Bronchial smooth muscle cell (primary cell): ENCODE measurements at places on chromosomes 2 and 18. TPM values are rescaled to one million over a fixed set of nuclear protein-coding genes. Genes with fewer than 3 reads are reported as not detected.

Gene CRYGC
- not detected in 2 replicates for total RNA-seq

Gene ACADL
- total RNA-seq: under 0.01 and 0.26 TPM in 2 replicates

Gene AMER3
- under 0.01 TPM in 1 of 2 replicates, not detected in the other for total RNA-seq

Gene CKAP2L
- total RNA-seq: 0.17 and 1.3 TPM in 2 replicates

Gene TSHZ1
- 3.2 and 3.3 TPM in 2 replicates for total RNA-seq

Gene PLB1
- total RNA-seq: 2.5 and 3.9 TPM in 2 replicates

Gene BUB1
- 5.8 and 22.1 TPM in 2 replicates for total RNA-seq

Gene BCL2
- total RNA-seq: 0.47 and 0.86 TPM in 2 replicates

Gene AQP4
- total RNA-seq: not detected in 2 replicates
